Neural crest cell (in vitro differentiated cells): ENCODE measurements at places on chromosomes 7 and 10. TPM values are rescaled to one million over a fixed set of nuclear protein-coding genes. Genes with fewer than 3 reads are reported as not detected.

DNA sequence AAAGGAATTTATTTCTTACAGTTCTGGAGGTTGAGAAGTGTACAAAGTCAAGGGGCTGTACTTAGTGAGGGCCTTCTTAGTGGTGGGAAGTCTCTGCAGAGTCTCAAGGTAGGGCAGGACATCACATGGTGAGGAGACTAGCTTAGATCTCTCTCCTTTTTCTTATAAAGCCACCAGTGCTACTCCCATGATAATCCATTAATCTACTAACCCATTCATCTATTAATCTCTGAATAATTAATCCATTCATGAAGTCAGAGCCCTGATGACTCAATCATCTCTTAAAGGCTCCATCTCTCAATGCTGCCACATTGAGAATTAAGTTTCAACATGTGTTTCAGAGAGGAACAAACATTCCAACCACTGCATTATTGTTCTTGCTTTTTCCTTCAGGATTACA lies 64.4 kb upstream of the CSTF2T start:
- H3K4me1 ChIP-seq, result peaks cover 9% of the 10 kb centered on the region
- H3K36me3 ChIP-seq, result no peaks in the 10 kb centered on the region
- H3K27ac ChIP-seq, result no peak overlapping the region
- no peak overlapping the region for H3K4me3 ChIP-seq
- no peaks in the 10 kb centered on the region for H3K27me3 ChIP-seq

DNA sequence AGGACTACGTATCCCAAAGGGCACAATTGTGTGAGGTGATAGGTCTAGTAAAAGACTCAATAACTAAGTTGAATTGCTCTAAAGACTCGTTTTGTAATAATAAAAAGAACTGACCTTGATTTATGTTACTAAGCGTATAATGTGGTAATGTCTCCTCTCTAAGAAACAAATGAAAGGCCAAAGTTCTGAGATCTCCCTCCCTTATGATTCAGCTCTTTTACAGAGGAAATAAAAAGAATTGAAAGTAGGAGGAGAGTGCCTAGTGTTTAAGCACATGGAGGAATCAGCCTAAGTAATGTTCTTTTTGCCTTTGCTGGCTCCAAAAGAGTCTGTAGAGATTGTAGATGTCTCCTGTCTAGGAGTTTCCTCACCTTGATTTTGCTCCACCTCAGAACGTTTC lies 98.0 kb downstream of the ARL4A start:
- H3K36me3 ChIP-seq, result no peaks in the 10 kb centered on the region
- H3K27me3 ChIP-seq, result no peaks in the 10 kb centered on the region
- H3K4me3 ChIP-seq, result no peak overlapping the region
- DNase-seq, result no peak
- H3K27ac ChIP-seq, result no peak overlapping the region
- no peaks in the 10 kb centered on the region for H3K4me1 ChIP-seq

- H3K36me3 ChIP-seq, result no peaks in the 10 kb centered on the region
- no peak for DNase-seq
- H3K27ac ChIP-seq, result no peak overlapping the region
- no peak overlapping the region for H3K4me3 ChIP-seq
- peaks cover 16% of the 10 kb centered on the region for H3K4me1 ChIP-seq
These were observed 63.0 kb upstream of the ANTXRL start for GRCh38 chr10:46223626-46224413.

DNA sequence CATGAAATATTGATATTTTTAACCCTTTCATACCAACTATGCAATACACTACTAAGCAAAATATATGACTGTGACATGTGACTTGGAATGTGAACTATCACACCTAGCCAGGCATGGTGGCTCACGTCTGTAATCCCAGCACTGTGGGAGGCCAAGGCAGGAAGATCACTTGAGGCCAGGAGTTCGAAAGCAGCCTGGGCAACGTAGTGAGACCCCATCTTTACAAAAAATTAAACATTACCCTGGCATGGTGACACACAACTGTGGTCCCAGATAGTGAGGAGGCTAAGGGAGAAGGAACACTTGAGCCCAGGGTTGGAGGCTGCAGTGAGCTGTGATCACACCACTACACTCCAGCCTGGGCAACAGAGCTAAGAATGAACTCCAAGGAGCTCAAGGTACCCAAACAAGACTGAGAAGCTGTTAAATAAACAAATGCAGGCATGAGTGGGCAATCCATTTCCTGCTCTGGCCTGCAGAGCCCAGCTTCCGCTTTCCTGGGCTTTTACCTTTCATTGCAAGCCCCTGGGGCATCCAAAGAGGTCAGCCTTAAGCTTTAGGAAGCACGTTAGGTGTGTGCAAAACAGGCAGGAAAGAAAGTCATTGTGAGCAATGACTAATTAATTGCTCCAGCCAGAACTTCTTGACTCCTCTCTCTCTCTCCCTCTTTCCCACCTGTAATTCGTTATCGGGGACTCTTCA lies 162.1 kb upstream of the FOXK1 start:
- H3K27ac ChIP-seq, result peak overlapping the region; percentile 95
- H3K36me3 ChIP-seq, result no peaks in the 10 kb centered on the region
- H3K27me3 ChIP-seq, result peaks cover 8% of the 10 kb centered on the region
- H3K4me3 ChIP-seq, result no peak overlapping the region

The LOXL4 gene
- 1.5 and 1.7 TPM in 2 replicates for total RNA-seq

The LIPM gene
- not detected in 2 replicates for total RNA-seq

DNA sequence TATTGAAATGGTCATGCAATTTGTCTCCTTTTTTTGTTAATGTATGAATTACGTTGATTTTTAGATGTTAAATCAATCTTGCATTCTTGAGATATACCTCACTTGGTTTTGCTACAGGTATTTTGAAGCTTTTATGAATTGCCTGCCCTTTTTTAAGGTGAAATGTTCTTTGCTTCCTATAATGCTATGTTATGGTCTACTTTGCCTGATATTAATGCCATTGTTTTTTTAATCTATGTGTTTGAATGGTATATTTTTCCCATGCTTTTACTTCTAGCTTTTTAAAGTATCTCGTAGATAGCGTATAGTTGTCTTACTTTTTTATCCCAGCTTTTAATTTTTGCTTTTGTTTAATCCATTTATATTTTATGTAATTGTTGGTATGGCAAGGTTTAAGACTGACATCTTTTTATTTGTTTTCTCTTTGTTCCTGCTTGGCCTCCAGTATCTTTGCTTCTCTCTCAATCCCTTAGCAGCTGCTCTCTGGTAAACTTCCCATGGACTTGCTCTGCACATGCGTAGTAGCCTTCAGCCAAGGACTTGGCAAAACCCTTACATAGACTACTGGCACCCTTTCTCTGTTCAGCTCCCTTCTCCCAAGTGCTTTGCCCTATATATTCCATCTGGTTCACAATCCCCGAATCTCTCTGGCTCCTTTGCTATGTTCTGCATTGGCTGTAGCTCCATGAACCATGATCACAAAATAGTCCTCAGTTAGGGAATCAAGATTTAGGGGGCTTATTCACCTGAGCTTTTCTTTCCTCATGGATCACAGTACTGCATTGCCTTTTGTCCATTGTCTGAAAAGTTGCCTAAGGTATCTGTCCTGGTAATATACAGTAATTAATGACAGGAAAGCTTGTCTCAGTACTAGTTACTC lies 8.4 kb downstream of the TRIM24 start:
- H3K36me3 ChIP-seq, result peaks cover 4% of the 10 kb centered on the region
- H3K4me3 ChIP-seq, result peak overlapping the region; percentile 7
- H3K4me1 ChIP-seq, result peaks cover 64% of the 10 kb centered on the region
- no peaks in the 10 kb centered on the region for H3K27me3 ChIP-seq
- DNase-seq, result no peak

DNA sequence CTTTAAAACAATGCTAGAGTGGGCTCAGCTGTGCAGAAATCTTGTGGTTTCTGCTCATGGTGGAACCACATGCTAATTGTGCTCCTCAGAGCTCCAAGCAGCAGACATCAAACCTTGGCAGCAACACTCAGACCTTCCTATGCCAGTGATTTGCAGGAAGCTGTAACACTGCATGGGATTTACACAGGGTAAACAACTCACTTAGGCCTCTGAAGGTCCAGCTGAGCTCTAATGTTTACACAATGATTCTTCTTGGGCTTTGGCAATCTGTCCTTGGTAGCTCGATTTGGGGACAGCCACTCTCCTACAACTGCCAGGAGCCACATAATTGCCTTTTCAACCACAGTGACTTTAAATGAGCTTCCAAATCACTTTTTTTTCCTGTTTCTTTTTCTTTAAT lies 97.7 kb upstream of the PDLIM1 start:
- no peak for DNase-seq
- H3K4me1 ChIP-seq, result peaks cover 42% of the 10 kb centered on the region
- no peaks in the 10 kb centered on the region for H3K36me3 ChIP-seq
- peak overlapping the region; percentile 19 for H3K27ac ChIP-seq

- peaks cover 37% of the 10 kb centered on the region for H3K4me1 ChIP-seq
- peak overlapping the region; percentile 91 for H3K27ac ChIP-seq
- H3K36me3 ChIP-seq, result no peaks in the 10 kb centered on the region
- DNase-seq, result peak; percentile 8
These were observed 750 bp upstream of the CDK14 start for GRCh38 chr7:90595342-90595800.

DNA sequence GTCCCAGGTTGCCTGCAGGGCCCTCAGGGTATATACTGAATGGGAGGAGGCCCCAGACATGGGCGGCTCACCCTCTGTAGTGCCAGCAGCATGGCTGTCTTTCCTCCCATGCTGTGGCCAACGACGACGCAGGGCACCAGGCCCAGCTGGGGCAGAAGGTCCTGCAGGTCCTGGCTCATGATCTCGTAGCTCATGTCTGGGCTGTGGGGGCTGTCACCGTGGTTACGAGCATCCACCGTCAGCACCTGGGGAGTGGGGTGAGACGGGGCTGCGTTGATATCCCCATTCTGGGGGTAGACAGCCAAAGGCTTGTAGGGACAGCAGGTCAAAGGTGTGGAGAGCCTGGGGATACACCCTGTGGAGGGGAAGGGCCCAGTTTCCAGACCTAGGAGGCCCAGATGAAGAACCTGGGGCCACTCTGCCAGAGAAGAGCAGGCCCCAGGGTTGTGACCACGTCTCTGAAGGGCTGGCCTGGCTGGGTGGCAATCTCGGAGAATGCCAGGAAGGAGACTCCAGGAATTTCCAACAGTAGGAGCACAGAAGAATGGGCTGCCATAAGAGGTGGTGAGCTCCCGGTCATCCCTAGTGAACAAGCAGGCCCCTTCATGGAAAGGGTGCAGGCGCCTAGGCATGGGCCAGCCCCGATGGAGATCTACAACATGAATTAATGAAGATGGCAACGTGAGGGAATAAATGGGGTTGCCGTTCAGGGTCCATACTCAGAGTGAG lies 947 bp downstream of the ABHD11 start:
- no peak overlapping the region for H3K27ac ChIP-seq
- no peak for DNase-seq
- H3K27me3 ChIP-seq, result peaks cover 11% of the 10 kb centered on the region
- peaks cover 19% of the 10 kb centered on the region for H3K4me1 ChIP-seq
- H3K4me3 ChIP-seq, result peak overlapping the region; percentile 92

GRCh38 chr10:14782691-14783363 lies 8.1 kb upstream of the FAM107B start:
- H3K27ac ChIP-seq, result peak overlapping the region; percentile 35
- DNase-seq, result no peak
- no peaks in the 10 kb centered on the region for H3K36me3 ChIP-seq
- H3K4me3 ChIP-seq, result no peak overlapping the region

GRCh38 chr10:6312636-6313035 lies 109.9 kb downstream of the PFKFB3 start:
- no peak overlapping the region for H3K4me3 ChIP-seq
- no peak for DNase-seq
- H3K36me3 ChIP-seq, result no peaks in the 10 kb centered on the region
